ENCODE measurements at places on chromosomes 4 and X.

DNA sequence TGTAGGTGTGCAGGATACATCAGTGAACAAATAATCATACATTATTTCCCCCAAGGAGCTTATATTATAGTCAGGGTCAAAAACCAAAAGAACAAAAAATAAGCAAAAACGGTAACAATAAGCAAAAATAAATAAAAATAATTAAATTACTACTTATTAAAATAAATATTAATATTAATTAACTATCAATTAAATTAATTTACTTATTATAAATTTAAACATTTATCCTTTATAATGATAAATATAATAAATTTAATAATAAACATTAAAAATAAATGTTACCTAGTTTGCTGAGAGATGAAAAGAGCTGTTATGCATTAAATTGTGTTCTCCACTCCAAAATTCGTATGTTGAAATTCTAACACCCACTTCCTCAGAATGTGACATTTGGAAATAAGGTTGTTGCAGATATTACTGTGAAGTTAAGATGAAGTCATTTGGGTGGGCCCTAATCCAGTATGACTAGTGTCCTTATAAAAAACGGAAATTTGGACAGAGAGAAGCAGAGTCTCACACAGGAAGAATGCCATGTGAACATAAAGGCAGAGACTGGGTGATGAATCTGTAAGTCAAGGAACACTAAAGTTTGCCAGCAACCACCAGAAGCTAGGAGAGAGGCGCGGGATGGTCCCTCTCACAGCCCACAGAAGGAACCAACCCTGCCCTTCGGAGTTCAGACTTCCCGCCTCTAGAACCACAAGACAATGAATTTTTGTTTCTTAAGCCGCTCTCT is 67.2 kb upstream of the IBSP start:
- DNase-seq, result no peak

DNA sequence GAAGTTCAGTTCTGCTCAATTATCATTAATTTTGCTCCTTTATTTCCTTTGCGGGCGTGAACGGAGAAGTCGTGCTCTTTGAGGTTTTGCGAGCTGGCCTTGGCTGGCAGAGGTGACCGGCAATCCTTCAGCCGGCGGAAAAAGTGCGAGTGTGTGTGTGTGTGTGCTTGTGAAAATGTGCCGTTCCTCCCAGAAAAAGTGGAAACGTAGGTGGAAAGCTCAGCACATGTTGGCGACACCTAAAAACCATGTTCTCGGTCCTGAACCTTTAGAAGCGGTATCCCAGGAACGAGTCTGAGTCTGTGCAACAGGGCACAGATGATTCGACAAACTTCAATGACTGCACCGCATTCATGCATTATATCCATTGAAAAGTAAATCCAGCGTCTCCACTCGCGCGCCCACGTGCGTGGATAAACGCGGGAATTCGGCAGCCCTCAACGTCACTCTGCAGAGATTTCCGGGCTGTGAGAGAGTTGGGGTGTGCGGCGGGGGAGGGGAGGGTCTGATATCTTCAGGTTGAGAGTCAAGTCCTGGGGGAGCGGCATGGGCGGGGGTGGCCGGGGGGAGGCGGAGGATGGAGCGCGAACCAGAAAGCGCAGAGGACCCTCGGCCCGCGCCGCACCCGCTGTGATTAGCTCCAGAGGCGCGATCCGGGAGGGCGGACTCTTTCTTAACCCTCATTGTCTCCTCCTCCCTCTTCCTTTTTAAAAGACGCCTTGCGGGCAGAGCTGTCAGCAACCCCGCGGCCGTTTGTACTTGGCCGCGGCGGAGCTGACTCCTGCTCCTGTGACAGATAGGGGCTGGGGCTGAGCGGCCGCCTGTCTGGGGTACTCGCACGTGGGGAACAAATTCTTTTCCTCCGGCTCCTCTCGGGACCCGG is at the start of gene SHISA3:
Gene SHISA3 (plus strand): TSS at position 737 of the 883 bp plus-strand sequence. CDS start 569 bp downstream, outside the sequence.
- DNase-seq, result no peak

DNA sequence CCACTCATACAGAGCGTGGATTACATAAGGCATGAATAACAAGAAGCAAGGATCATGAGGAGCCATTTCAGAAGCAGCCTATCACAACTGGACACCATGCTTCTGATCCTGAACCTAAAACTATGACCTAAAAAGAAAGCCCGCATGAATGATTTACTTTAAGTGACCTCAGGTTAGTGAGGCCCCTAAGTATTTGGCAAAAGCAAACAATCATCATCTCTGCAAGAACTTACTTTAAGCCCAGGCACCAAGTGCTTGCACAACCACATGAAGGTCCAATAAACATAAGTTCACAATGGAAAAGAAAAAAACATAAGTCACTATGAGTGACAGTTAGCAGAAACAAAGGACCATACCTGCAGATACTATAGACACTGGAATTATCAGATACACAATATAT is 7.9 kb upstream of the MBTPS2 start:
- no peak for DNase-seq

GRCh38 chr4:120853161-120853935 is 69.2 kb downstream of the PRDM5 start:
- DNase-seq, result no peak

DNA sequence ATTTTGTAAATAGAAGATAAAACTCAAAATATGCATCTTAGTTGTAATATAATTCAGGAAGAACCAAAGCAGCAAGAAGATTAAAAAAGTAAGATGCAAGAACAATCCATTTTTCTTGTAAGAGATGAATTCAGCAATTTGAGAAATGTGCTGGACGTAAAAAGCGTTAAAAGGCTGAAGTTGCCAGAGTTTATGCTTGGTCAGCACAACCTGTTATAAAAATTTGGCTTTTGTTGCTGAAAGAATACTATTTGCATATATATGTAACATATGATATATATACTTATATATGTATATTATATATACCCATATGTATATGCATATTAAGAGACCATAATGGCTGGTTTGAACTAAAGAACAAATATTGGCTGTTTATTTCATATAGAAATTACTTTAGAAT is 449.6 kb upstream of the FAM241A start:
- DNase-seq, result no peak

GRCh38 chr4:61027939-61028338 is 172.2 kb upstream of the ADGRL3 start:
- DNase-seq, result no peak

DNA sequence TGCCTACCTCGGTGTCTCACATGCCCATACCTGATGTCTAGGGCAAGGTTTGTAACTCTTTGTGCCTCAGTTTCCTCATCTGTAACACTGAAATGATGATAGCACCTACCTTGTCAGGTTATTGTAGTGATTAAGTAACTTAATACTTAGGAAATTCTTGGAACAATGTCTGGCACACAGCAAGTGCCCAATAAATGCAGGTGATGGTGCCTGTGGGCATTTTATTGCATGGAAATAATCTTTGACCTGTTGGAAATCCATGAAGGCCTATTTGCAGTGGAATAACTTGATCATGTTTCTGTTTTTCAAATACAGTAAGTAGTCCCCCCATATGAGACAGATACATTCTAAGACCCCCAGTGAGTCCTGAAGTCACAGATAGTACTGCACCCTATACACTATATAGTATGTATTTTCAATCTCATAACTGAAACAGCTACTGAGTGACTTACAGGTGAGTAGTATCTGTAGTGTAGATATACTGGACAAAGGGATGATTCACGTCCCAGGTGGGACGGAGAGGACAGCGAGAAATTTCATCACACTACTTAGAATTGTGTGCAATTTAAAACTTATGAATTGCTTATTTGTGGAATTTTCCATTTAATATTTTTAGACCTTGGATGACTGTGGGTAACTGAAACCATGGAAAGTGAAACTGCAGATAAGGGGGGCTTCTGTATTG is 42.1 kb downstream of the AFF1 start:
- DNase-seq, result no peak

GRCh38 chr4:70841951-70842350 is 2.3 kb upstream of the GRSF1 start:
- no peak for DNase-seq

- DNase-seq, result no peak
These were observed 45.7 kb downstream of the ARHGAP10 start for GRCh38 chr4:147777456-147778091.

DNA sequence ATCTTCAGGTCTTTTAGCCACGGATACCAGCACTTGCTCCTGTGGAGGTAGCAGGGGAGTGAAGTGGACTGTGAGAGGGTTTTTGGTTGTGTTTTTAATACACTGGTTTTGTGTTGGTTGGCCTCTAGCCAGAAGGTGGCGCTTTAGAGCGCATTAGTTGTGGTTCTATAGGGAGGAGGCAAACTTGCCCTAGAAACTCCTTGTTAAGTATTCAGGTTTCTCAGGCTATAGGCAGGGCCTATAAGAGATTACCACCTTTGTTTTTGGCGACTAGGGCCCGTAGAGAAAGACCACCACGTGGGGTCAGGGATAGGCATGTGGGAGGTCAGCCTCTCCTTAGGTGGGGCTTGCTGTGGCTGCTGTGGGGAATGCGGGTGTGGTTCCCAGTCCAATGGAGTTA is 221.6 kb upstream of the SPANXN4 start:
- DNase-seq, result no peak

DNA sequence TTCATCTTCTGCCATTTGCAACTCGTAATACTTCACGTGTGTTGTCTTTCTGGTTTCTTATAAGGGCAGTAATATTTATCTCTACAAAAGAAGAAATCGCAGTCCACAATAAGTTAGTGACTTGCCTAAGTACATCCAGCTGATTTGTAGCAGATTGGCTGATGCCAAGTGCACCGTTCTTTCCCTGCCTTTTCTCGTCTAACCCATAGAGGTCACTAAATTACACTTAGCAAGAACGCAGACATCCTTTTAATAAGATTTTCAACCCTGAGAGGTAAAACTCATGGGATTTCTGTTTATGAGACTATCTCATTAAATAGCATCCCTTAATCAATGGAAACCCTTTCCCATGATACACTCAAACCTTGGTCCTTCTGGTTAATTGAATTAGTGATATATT is 408.6 kb upstream of the ACTRT1 start:
- DNase-seq, result no peak

DNA sequence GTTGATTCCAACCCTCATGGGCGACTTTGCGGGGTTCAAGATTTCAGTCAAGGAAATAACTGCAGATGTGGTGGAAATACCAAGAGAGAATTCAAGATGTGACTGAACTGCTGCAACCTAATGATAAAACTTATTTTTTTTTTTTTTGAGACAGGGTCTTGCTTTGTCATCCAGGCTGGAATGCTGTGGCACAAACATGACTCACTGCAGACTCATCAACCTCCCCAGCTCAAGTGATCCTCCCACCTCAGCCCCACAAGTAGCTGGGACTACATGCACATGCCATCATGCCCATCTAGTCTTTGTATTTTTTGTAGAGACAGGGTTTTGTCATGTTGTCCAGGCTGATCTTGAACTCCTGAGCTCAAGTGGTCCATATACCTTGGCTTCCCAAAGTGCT is 19.5 kb upstream of the WDFY3 start:
- DNase-seq, result no peak

- no peak for DNase-seq
These were observed 16.5 kb downstream of the SNX25 start for GRCh38 chr4:185225940-185226339.

DNA sequence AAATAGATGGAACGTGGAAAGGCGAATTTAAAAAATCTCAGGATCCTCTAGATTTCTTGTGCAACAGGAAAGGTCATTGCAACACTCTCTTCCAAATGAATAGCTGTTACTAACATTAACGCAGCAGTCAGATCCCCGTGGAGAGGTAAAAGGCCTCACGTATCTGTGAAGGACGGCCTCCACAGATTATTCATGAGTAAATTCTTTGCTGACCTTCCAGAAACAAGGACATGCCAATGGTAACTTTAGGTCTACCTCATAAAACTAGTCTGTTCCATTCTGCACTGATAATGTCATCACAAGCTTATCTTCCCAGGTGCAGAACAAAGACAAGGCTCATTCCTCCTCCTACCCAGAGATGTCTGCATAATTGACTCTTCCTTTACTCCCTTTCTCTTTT is 16.1 kb upstream of the REPS2 start:
- no peak for DNase-seq

- no peak for DNase-seq
These were observed 372.1 kb upstream of the EMCN start for GRCh38 chr4:100889898-100890297.

DNA sequence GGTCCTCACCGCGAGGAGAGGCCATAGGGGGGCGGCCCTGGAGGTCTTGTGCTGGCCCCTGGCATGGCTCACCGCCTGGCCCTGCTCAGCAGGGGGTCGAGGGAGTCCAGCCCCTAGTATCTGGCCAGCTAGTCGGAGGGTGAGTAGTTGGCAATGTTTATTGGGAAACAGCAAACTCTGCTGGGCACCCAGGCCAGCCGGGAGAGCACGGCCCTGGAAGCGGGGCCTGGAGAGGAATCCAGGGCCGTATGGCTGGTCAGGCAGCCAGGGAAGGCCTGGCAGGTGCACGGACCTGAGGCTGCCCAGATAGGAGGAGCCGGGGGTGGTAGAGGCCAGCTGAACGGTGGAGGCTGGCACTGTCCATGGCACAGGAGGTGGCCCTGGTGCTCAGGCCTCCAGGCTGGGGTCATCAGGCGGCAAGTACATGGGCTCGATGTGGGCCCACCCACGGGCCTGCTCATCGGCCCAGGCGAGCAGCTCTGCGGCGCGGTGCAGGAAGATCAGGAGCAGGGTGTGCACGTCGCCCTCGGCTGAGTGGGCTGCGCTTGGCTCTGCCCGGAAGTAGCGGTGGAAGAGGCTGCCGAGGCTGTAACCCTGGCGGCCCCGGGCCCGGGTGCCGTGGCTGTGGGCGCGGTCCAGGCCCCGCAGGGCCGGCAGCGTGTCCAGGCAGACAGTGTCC is 1.4 kb downstream of the TREX2 start:
- no peak for DNase-seq

DNA sequence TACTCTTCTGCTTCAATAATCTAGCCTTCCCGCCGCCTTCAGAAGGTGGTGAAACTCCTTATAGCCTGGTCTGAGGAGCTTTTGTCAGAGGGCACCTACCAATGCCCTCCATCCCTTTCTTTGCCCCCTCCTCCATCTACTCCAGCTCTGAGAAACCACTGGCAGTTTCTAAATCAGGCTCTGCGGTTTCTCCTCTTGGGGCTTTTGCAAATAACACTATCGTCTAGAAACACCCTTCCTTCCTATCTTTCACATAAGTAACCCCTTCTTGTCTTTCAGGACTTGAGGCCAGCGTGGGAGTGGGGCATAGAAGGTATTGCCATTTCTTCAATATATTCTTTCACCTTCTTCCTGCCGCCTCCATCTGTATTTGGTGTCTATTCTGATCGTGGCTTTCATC is 1.2 kb upstream of the EFHC2 start:
- no peak for DNase-seq

DNA sequence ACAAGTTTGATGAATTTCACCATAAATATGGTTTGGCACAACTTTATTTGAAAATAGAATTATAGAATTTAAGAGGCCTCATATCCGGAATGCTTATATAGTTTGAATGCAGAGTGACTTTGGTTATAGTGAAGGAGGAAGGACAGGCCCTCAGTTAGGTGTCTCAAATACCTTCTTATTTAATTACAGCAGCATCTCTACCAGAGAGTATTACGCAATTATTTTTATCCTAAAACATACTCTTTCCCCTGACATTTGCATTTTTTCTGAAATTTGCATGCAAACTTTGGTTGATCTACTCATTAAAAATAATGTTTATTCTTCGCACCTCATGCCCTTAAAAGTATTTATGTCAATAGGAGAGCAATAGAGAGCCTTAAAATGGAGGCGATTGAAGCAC is 305.4 kb downstream of the PACRGL start:
- no peak for DNase-seq

GRCh38 chr4:38069271-38069760 is 109.1 kb downstream of the PTTG2 start:
- DNase-seq, result no peak
